ENCODE measurements at places on chromosomes 1 and 21.

- no peak for DNase-seq
These were observed 409.4 kb downstream of the BRINP3 start for GRCh38 chr1:190068304-190068703.

DNA sequence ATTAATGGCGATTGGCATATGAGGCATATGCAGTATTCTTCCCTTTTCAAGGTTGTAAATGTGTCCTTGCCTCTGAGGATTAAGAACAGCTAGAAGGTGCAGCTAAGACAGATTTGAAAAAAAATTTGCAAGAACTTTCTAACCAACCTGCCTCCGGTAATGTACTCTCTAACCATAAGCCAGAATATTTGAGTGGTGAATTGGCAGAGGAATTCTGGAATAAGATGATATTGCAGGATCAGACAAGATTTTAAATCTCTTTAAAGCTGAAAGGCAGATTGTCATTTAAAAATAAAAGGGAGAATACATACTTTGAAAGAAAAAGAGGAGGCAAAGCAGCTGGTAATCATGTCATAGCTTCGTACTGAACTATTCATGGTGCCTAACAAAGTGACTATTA is 29.2 kb downstream of the MROH9 start:
- DNase-seq: no peak

- no peak for DNase-seq
These were observed 243.6 kb downstream of the TNR start for GRCh38 chr1:175499595-175500382.

- DNase-seq: no peak
These were observed 30.2 kb downstream of the USP1 start for GRCh38 chr1:62467092-62467491.

DNA sequence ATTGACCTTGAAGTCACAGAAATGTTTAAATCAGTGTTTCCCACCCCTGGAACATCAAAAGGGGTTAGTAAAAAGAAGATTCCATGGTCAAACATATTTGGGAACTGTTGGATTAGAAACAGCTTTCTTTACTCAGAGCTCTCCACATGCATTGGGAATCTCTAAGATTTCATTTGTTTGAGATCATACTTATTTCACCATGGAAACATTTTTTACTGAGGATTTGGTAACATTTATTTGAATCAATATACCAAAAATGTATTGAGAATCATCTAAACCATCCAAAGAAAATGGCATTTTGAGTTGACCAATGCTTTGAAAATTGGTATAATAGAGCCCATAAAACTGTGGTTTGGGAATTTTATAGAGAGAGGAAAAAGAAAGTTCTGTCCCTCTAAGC is 25.3 kb downstream of the NGF start:
- DNase-seq: no peak

DNA sequence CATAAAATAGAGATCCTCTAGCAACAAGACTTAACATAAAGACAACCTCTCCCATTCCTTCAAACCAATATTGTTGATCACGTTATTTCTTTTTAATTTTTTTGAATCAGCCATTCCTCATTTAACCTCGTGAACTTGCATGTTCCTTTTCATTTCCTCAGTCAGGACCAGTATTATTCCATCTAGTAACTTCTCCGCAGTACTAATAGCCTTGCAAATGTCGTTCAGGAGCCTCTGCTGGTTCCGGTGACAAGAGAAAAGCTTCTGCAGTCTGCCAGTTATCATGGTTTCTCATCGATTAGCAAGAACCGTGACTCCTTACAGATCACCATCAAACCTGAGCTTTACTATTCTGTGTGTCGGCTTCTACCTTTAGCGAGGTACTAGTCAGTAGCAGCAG is 3.0 kb downstream of the APP start:
- DNase-seq: no peak

- DNase-seq: no peak
These were observed 1.3 kb downstream of the KRTAP12-3 start for GRCh38 chr21:44658913-44659595.

DNA sequence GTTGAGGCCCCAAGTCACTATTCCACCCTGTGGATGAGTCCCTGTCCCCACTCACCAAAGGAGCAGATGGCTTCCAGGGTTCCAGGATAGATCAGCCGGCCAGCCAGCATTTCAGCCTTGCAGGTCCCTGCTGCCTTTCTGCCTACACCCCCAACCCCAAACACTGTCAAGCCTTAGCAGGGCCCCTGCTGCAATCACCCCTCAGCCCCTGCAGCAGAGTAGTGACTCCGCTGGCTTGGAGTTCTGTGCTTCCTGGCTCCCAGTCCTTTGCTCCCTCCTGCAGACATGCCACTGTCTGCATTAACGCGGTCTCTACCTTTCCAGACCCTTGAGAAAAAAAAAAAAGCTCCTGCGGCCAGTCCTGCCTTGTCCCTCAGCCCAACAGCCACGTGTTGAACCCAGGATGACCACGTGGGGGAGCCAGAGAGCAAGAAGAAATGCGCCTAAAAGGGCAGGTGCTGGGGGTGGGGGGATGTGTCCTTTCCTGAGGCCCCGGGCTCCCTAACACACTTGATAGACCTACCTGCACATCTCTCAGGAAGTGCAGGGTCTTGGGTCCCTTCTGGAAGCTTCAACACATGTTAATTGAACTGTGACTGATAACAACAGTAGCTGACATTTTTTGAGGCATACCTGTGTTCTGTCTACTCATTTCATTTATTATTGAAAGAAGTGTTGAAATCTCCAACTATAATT is 37.4 kb downstream of the RASSF5 start:
- peak; percentile 85 for DNase-seq

DNA sequence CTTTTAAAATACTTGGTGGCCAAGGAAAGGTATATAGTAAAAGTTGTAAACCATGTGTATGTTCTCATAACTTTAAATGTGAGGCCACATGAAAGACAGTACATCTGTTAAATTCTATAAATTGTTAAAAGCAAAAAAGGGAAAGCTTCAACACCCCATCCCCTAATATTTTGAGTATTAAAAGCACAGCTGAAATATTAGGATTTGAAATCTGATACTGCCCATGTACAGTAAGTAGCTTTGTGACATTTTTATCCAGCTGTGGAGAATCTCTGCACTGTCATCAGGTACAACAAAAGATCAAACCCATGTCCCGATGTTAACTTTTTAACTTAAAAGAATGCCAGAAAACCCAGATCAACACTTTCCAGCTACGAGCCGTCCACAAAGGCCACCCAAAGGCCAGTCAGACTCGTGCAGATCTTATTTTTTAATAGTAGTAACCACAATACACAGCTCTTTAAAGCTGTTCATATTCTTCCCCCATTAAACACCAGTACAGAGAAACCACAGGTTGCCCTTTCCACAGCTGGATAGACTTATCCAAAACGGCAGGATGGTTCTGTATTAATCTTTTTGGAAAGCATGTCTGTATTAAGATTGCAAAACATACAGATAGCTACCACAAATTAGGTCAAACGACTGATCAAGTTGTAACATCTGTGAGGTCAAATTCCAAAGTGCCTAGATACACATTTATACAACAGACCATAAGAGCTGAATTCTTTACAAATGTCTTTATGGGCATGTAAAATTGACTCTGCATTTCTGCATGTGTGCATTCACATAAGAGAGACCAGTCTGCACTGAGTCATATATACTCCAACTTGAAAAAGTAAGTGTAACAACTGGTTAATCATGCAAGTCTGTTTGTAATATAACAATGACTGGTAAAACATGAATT is 5.2 kb downstream of the IRF2BP2 start:
- no peak for DNase-seq

GRCh38 chr1:39919545-39919944 is 17.8 kb upstream of the MYCL start:
- DNase-seq: peak; percentile 86
